ENCODE measurements at places on chromosomes 16 and 17.

DNA sequence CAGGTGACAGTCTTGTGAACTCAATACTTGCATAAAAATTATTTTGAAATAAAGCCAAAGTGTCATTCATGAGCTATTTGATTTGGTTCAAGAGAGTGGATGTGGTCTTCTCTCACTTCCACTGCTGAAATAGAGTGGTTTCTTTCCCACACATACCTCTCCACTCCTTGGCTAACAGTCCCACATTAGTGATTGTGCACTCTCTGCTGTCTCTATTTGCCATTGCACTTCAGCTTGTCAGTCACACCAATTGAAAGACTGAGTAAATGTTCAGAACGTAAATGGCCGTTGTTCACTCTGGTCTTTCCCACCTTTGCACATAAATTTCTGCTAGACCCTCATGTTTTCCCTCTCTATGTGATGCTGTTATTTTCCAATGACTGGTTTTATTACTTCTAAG is 197.5 kb downstream of the FTO start:
- no peak for DNase-seq

DNA sequence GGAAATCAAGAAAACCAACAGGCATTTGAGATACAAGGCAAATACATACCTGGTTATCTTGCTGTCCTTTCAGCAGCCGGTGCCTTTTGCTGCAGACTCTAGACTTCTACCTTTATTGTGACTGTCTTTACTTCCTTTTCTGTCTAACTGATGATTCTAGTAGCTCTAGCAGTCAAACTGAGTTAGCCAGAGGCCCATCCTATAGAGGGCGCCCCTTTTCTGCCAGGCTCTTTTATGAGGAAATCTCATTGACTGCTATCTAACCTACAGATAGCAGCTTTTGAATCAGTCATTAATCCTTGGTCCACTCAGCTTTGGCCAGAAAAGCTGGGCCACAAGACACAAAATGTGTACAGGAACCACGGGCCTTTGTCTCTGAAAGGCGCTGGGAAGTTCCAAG is 87.5 kb upstream of the WSB1 start:
- no peak for DNase-seq

DNA sequence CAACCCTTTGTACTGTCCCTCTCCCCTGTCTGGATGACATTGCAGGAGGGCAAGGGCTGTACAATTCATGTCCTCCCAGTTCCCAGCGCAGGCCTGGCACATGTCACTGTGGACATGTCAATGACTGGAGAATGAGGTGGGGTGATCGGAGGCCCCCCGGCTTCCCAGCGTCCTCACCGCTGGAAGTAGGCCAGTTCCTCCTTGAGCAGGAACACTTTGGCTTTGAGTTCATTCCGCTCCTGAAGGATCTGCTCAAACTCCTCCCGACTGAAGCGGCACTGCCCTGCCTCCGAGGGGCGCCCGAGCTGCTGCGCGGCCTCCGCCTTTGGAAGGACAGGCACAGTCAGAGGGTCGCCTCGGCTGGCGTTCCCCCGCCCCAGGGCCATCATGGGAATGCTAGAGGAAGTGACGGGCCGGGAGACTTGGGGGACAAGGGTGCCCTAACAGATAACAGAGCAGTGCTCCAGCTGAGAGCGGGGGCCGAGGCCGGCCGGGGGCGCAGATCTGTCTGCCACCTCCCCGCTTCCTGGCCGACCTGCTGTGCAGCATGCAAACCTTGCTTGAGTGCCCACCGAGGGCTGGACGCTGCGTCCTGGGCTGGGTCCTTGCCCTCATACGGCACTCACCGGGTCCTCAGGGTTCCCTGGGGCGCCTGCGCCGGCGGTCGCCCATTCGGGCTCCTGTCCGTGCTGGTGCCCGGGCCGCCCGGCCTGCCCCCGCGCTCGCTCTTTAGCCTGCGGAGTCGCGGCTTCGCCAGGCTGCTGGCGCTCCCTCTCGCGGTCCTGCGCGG is 1.3 kb downstream of the RILP start:
- no peak for DNase-seq

GRCh38 chr17:66272811-66273585 is 29.4 kb upstream of the PRKCA start:
- DNase-seq = no peak

DNA sequence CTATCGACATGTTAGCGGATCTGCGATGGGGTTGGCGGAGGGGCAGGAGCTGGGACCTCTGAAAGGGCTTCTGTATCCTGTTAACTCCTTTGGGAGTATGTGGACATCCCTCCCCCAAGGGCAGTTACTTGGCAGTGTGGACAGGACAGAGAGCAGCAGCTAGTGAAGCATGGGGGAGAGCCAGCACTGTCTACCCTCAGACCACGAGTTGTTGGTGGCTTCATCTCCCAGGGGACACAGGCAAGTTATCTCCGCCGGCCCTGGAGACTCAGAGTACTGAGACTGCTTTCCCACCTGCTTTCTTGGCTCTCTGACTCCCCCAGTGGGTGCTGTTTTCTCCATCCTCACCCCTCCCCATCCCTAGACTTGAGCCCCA is 5.3 kb upstream of the GFAP start:
- no peak for DNase-seq

DNA sequence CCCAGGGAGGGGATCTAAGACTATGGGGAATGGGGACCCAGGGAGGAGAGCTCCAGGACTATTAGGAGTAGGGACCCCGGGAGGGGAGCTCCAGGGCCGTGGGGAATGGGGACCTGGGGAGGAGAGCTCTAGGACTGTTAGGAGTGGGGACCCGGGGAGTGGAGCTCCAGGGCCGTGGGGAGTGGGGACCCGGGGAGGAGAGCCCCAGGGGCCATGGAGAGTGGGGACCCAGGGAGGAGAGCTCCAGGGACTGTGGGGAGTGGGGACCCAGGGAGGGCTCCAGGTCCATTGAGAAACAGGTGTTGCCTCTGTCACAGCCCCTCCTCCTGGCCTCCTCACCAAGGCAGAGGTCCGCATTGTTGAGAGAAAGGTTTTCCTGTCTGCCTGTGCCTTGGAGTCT is 16.0 kb downstream of the MPRIP start:
- no peak for DNase-seq

DNA sequence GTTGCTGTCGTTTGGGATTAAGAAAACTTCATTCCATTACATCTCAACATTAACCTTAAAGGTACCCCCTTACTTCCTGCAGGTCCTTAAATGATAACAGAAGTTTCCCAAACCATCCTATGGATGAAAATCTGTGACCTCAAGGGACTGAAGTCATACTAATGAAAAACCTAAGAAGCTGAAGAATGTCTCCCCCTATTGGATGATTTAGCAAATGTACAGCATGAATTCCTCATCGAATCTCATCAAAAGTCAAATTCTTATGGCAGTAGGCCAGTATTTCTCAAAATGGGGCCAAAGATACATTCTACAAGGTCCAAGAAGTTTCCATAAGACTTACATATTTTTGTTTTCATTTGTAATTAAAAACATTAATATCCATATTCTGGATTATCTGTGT is 13.5 kb downstream of the SCO1 start:
- DNase-seq = no peak

GRCh38 chr16:84095466-84095865 is 21.3 kb downstream of the MBTPS1 start:
- DNase-seq = peak; percentile 23
